ENCODE measurements at places on chromosomes 6 and 20. TPM values are rescaled to one million over a fixed set of nuclear protein-coding genes. Genes with fewer than 3 reads are reported as not detected.

The FLOT1 gene
- total RNA-seq = 234 TPM

The MTFR2 gene
- total RNA-seq = 10.5 TPM

The BEND6 gene
- total RNA-seq = 5.7 TPM

- no peak overlapping the region for H3K27ac ChIP-seq
- no peaks in the 10 kb centered on the region for H3K4me1 ChIP-seq
- H3K27me3 ChIP-seq = no peaks in the 10 kb centered on the region
- DNase-seq = no peak
Measured at GRCh38 chr6:62891065-62891647, 320.1 kb upstream of the FKBP1C start.

The ASIP gene
- not detected for total RNA-seq

GRCh38 chr20:1674990-1675780, 17.6 kb upstream of the SIRPG start:
- DNase-seq = no peak
- H3K27me3 ChIP-seq = no peaks in the 10 kb centered on the region

The COL11A2 gene
- 2.2 TPM for total RNA-seq

DNA sequence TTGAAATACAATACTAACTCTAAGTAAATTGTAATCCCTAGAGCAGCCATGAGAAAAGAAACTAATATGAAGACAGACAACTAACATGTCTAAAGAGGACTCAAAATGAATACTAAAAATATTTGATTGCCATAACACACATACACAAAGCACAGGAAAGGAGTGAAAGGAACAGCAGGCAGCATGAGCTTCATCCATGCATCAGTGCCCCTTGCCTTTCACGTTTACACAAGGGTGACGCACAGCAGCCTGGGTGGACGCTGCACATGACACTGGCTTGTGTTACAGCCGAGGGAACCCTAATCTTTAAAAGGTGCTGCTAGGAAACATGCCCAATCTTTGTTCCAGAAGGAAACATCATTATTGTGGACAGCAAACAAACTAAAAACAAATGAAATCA, 123.5 kb downstream of the MAN1A1 start:
- no peak overlapping the region for H3K27ac ChIP-seq
- H3K36me3 ChIP-seq = no peaks in the 10 kb centered on the region
- H3K4me1 ChIP-seq = no peaks in the 10 kb centered on the region

DNA sequence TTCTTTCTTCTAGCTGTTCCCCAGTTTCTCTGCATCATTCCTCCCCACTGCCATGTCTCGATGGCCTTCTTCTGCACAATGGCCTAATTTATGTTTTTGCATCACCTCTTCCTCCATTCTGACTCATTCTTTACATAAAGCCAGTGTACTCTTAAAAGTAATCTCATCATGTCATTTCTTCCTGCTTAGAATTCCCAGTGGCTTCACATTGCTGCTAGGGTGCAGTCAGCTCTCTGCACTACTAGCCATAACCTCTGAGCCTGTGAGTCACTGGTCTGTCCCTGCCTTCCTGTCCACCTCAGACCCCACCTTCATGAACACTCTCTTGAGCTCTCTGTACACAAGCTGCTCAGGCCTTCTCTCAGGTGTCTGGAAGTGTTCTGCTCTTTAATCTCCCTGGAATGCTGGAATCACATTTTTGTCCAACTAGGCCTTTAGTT, 24.1 kb upstream of the TRIM27 start:
- peaks cover 40% of the 10 kb centered on the region for H3K4me1 ChIP-seq
- no peaks in the 10 kb centered on the region for H3K36me3 ChIP-seq
- peak overlapping the region; percentile 3 for H3K4me3 ChIP-seq

DNA sequence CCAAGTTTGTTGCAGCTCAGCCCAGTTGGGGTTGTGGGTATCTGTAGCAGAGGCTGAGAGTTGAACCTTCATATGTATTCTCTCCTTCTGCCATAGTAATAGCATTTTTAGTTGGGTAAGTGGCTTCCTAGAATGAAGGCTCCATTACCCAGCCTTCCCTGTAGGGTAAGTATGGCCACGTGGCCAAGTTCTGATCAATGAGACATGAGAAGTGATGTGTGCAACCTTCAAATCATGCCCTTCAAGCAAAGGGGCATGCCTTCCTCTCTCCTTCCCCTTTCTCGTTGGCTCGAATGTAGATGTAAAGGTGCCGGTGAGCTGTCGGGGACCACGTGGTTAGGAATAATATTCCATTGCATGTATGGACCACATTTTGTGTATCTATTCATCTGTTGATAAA, 12.7 kb upstream of the TRAF3IP2 start:
- no peaks in the 10 kb centered on the region for H3K36me3 ChIP-seq
- DNase-seq = no peak
- H3K4me1 ChIP-seq = peaks cover 6% of the 10 kb centered on the region
- H3K4me3 ChIP-seq = no peak overlapping the region
- no peaks in the 10 kb centered on the region for H3K27me3 ChIP-seq

The ADGRF1 gene
- total RNA-seq = 112 TPM

- no peak for DNase-seq
- H3K27ac ChIP-seq = no peak overlapping the region
- H3K4me3 ChIP-seq = no peak overlapping the region
- H3K4me1 ChIP-seq = no peaks in the 10 kb centered on the region
- H3K36me3 ChIP-seq = no peaks in the 10 kb centered on the region
Measured at GRCh38 chr6:157880534-157880933, 57.5 kb downstream of the SNX9 start.

DNA sequence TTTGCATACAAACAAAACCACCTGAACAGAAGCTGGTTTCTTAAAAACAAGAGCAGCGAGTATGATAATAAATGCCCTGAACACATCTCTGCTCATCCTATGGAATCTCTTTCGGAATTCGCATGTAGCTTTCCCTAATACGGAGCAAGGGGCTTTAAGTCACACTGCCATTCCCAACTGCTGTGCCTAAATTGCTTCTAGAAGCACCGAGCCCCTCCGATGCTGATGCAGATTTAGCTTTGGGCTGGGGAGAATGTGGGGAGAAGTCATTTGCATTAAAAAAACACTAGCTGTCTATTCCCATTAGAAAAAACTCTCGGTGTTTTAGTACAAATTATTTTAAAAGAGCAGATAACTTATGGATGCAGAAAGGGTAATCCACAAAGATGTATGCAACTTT, 76.9 kb downstream of the CD83 start:
- no peak overlapping the region for H3K27ac ChIP-seq
- no peak for DNase-seq
- H3K4me3 ChIP-seq = no peak overlapping the region
- H3K27me3 ChIP-seq = no peaks in the 10 kb centered on the region
- no peaks in the 10 kb centered on the region for H3K4me1 ChIP-seq

The PNLDC1 gene
- total RNA-seq = 0.20 TPM

- DNase-seq = peak; percentile 10
- H3K27me3 ChIP-seq = no peaks in the 10 kb centered on the region
- H3K36me3 ChIP-seq = no peaks in the 10 kb centered on the region
- no peaks in the 10 kb centered on the region for H3K4me1 ChIP-seq
Measured at GRCh38 chr20:8305449-8305978, 173.4 kb downstream of the PLCB1 start.

- peaks cover 100% of the 10 kb centered on the region for H3K27me3 ChIP-seq
- no peaks in the 10 kb centered on the region for H3K4me1 ChIP-seq
- no peak for DNase-seq
- H3K4me3 ChIP-seq = no peak overlapping the region
- H3K36me3 ChIP-seq = no peaks in the 10 kb centered on the region
Measured at GRCh38 chr6:168125429-168126001, 46.5 kb upstream of the FRMD1 start.

DNA sequence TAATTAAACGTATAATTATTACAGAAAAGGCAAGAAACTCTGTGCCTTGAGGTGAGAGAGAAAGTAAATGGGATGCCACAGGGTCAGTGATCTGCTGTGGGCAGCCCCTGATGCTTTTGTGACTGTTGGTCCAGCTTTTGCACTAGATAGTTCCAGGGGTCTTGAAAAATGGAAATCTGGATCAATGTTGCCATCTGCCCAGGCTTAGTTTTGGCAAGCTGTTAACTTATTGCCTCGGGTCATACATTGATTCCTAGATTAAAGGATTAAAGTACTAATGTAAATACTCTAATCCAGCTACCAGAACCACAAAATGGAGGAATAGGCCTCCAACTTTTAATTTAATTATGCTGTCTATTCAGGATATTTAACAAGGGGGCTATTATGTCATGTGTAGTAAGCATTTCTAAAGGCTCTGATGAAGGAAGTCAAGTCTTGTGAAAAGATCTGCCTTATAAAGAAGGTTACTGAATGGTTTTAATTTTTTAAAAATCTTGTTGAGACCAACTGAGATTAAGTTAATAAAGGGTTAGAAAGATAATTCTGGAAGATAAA, 376.0 kb upstream of the HS3ST5 start:
- H3K27me3 ChIP-seq = no peaks in the 10 kb centered on the region
- H3K4me3 ChIP-seq = no peak overlapping the region
- H3K36me3 ChIP-seq = no peaks in the 10 kb centered on the region
- H3K4me1 ChIP-seq = no peaks in the 10 kb centered on the region

DNA sequence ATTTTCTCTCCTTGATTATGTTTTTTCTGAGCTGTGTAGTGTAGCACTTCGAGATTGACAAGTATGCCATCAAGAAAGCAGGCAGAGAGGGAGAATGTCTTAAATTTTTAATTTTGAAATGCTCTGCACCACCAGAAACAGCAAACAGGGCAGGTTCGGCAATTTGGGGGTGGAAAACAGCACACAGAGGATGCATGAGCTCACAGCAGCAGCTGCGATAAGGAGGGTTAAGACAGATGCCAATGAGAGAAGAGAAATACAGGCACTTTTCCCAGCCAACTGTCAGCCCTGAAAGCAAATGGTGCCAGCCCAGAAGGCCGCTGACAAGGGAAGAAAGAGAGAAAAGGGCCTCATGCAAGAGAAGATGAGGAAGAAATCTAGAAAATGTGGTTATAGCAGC, 15.1 kb upstream of the SNRPB2 start:
- no peak for DNase-seq
- H3K4me1 ChIP-seq = no peaks in the 10 kb centered on the region
- H3K27me3 ChIP-seq = peaks cover 35% of the 10 kb centered on the region
- no peaks in the 10 kb centered on the region for H3K36me3 ChIP-seq
- H3K27ac ChIP-seq = no peak overlapping the region
- H3K4me3 ChIP-seq = no peak overlapping the region

GRCh38 chr6:46035242-46035641, 19.6 kb upstream of the CLIC5 start:
- no peak overlapping the region for H3K27ac ChIP-seq
- no peaks in the 10 kb centered on the region for H3K4me1 ChIP-seq
- no peaks in the 10 kb centered on the region for H3K27me3 ChIP-seq
- DNase-seq = no peak
- H3K4me3 ChIP-seq = no peak overlapping the region
- no peaks in the 10 kb centered on the region for H3K36me3 ChIP-seq

The SLC26A8 gene
- not detected for total RNA-seq

DNA sequence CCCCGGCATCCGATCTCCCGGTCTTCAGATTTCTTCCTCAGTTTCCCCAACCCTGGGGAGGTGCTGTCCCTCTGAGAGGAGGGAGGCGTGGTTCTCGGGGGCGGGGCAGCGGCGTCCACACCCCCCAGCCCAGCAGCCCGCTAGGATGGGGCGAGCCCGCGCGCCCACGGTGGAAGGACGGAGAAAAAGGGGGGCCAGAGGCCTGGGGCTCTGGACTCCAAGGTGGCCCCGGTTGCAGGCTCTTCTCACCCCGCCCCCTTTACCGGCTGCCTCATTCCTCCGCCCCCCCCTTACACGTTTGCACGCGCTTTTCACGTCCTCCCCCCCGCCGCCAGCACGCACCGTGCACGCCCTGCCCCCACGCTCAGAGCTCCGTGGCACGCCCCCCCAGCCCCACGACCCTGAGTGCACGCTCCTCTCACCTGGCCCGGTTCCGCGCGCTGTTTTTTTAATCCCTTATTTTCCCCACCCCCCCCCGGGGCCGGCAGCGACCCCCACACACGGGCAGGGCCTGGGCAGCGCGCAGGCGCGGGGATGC, 402 bp downstream of the ZBTB12 start:
- no peaks in the 10 kb centered on the region for H3K27me3 ChIP-seq
- H3K36me3 ChIP-seq = no peaks in the 10 kb centered on the region
- 0 out of 2 replicates have a peak overlapping the region, but pooled peaks have one; percentile 12 for H3K27ac ChIP-seq
- H3K4me1 ChIP-seq = peaks cover 22% of the 10 kb centered on the region

- no peaks in the 10 kb centered on the region for H3K4me1 ChIP-seq
- no peak for DNase-seq
- no peak overlapping the region for H3K27ac ChIP-seq
- H3K36me3 ChIP-seq = no peaks in the 10 kb centered on the region
- no peak overlapping the region for H3K4me3 ChIP-seq
Measured at GRCh38 chr6:90146921-90147649, 149.6 kb downstream of the BACH2 start.

The BIRC7 gene
- total RNA-seq = 0.58 TPM

The CST2 gene
- not detected for total RNA-seq

The FANCE gene
- total RNA-seq = 9.6 TPM

GRCh38 chr6:32192608-32193039, at the start of gene GPSM3:
Gene GPSM3, minus strand, starts transcription at chr6:32192643. Its CDS starts 130 bp downstream, at chr6:32192513.
- peaks cover 25% of the 10 kb centered on the region for H3K4me1 ChIP-seq

The RIMS4 gene
- total RNA-seq = 0.13 TPM

The CPNE5 gene
- total RNA-seq = 0.40 TPM

The LTV1 gene
- total RNA-seq = 15.4 TPM

GRCh38 chr6:44593539-44593944, 206.0 kb downstream of the CDC5L start:
- no peaks in the 10 kb centered on the region for H3K27me3 ChIP-seq
- DNase-seq = peak; percentile 48
- H3K36me3 ChIP-seq = no peaks in the 10 kb centered on the region
- H3K27ac ChIP-seq = no peak overlapping the region

GRCh38 chr6:122715725-122716124, 63.8 kb upstream of the FABP7 start:
- H3K36me3 ChIP-seq = no peaks in the 10 kb centered on the region
- DNase-seq = no peak
- H3K4me1 ChIP-seq = peaks cover 19% of the 10 kb centered on the region
- no peak overlapping the region for H3K4me3 ChIP-seq

- H3K4me3 ChIP-seq = no peak overlapping the region
- H3K4me1 ChIP-seq = no peaks in the 10 kb centered on the region
- H3K27me3 ChIP-seq = no peaks in the 10 kb centered on the region
Measured at GRCh38 chr6:157169656-157170055, 153.7 kb downstream of the TMEM242 start.

GRCh38 chr6:142225552-142225951, 76.3 kb upstream of the ADGRG6 start:
- no peak for DNase-seq
- no peaks in the 10 kb centered on the region for H3K36me3 ChIP-seq
- H3K27me3 ChIP-seq = no peaks in the 10 kb centered on the region

DNA sequence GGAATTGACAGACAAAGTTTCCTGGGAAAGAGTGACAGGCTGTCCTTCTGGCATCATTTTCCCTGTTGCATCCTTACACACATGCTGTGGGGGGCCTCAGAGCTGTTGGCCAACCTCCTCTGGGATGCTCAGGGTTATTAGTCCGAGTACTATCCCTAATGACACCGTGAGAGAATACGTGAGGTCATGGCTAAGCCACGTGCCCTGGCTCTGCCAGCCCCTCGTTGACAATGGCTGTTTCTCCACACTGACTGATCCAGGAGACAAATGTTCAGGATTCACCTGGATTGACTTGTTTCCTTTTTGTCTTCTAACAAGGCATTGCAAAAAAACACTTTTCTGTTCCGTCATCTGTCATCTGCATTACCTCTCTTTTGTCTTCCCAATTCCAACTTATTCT, 604.6 kb downstream of the TFAP2A start:
- H3K27ac ChIP-seq = no peak overlapping the region
- no peak for DNase-seq
- H3K4me1 ChIP-seq = no peaks in the 10 kb centered on the region
- H3K27me3 ChIP-seq = no peaks in the 10 kb centered on the region
